ENCODE measurements at places on chromosomes 2 and 18.

GRCh38 chr2:64763126-64763525 is 109.4 kb upstream of the SERTAD2 start:
- DNase-seq = no peak

DNA sequence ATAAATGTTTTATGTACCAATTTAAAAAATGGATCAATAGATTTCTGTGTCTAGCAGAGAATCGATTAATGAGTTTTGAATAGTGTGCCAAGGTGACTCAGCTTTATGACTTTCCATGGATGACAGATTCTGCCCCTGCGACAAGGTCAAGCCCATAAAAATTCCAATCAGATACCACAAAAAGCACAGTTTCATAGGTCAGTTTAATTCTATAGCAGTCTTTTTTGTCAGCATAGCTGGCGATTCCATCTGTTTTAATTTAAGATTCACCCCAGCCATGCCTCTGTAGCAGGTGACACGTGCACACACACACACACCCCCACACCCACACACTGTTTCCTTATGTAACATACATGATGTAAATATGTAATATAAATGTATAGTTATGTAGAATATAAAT is 28.9 kb downstream of the RAB31 start:
- DNase-seq = no peak

DNA sequence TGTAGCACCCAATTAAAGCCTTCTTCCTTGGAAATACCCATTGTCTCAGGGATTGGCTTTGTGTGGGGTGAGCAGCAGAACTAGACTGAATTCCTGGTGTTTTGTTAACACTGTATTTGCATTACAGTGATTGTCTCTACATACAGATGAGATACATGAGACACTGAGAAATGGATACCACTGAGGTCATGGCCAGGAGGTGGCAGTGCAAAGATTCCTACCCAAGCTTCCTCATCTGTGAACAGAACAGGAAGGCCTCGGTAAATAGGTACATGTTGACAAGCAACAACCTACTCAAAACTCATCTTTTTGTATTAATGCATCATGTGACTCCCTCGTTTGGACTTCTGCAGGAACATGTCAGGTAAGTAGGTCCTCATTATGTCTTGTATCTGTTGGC is 445.8 kb upstream of the RGPD4 start:
- DNase-seq = no peak

- DNase-seq = no peak
Observed at GRCh38 chr18:76339246-76339620, 155.8 kb downstream of the ZNF516 start.

- DNase-seq = no peak
Observed at GRCh38 chr2:237062585-237062984, 23.1 kb upstream of the COPS8 start.

DNA sequence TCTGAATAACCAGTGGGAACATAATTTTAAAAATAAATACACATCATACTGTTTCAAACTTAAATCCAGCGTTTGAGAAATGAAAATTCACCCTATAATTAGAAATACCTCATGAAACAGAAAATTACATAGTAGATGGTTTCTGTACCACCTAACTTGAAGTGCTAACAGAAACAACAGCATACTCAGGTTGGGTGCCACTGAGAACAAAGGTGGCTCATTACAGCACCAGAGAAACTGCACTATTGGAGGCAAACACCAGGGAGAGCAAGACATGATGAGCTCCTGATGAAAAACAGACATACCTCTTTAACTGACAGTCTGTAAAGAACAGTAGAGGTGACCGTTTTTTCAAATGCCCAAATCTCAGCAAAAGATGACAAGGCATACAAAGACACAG is 12.6 kb downstream of the SULT1C4 start:
- DNase-seq = no peak

- DNase-seq = no peak
Observed at GRCh38 chr2:220065581-220065980, 438.2 kb downstream of the SLC4A3 start.

- DNase-seq = no peak
Observed at GRCh38 chr2:206282746-206283145, 8.3 kb downstream of the ZDBF2 start.

DNA sequence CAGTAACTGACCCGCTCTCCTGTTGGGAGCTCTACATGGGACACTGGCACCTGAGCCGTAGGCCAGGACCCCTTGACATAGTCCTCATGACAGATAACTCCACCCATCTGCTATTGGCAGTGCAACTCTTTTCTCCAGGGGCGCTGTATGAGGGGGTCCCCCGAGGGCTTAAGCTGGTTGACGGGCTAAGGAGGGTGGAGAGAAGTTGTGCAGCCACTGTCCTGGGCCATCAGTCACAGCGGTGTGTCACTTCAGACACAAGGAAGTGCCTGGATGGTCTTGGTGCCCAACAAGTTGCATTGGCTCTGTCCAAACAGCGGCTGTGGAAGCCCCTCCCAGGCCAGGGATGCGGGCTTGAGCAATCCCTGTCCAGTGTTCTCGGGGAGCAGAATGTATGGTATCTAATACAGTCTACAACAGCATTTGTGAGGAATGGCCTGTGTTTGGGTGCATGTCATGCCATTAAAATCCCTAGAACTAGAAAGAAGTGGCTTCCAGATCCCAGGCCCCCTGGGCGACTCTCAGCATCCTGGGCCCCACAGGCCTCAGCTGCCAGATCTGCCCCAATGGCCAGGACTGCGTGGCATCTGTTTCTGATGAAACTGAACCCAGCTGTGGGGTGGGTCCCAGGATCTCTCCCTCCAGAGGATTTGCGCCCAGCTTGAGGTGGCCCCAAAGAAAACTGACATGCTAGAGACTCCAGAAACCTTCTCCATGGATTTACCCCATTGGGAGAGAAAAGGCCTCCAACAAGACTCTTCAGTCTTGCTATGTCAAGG is 23.3 kb downstream of the TTC32 start:
- no peak for DNase-seq

DNA sequence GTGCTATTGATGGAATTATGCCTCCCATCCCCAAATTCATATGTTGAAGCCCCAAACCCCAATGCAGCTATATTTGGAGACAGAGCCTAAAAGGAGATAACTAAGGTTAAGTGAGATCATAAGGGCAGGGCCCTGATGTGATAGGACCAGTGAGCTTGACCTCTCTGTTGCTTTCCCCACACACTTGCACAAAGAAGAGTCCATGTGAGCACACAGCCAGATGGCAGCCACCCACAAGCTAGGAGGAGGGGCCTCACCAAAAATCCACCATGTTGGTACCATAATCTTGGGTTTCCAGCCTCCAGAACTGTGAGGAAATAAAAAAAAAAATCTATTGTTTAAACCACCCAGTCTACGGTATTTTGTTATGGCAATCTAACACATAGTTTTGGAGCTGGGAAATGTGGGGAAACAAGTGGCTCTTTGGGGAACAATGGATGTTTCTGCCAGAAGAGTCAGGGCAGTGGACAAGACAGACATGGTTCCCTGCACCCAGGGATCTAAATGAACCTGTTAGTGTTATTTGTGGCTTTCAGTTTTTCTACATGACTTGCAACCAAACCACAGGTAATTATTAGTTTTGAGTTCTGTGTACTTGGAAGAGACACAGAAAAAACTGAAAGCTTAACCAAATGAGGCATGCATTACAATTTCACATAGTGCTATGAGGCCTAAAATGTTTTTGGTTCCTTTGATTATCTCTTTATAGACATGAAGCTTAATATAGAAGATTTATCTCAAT is 259.1 kb downstream of the LTBP1 start:
- no peak for DNase-seq

DNA sequence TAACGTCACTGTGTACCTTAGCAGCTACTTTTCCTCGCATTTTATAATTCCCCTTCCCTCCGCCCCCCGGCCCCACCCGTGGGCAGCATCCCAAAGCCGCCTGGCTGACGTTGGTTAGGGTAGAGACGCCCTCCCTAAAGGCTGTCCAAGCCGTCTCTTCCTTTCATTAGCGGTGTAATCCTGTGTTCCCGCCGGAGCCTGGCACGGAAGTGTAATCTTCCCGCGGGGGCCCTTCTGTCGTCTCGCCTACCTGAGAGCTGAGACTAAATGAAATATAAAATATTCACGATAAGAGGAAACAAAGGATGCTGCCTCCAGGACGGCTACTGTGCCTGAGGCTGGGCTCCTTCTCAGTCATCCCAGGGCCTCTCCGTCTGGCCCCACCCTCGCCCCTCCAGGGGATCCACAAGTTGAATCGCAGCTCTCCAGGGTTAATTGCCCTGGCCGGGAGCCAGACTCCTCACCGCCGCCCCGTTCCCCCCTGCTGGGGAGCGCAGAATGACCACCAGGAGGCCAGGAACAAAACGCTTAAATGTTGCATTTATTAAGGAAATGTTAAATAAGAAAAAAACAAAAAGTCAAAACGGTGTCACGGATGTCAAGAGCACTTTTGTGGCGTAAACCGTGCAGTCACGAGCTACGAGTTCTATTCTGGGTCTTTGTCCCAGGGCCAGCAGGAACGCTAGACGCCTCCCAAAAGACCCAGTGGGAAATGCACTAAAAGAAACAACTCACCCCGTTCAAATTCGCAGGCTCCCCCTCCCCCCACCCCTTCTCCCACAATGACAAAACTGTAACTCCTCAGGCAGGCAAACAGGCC is 1.5 kb downstream of the RPRM start:
- peak; percentile 40 for DNase-seq

DNA sequence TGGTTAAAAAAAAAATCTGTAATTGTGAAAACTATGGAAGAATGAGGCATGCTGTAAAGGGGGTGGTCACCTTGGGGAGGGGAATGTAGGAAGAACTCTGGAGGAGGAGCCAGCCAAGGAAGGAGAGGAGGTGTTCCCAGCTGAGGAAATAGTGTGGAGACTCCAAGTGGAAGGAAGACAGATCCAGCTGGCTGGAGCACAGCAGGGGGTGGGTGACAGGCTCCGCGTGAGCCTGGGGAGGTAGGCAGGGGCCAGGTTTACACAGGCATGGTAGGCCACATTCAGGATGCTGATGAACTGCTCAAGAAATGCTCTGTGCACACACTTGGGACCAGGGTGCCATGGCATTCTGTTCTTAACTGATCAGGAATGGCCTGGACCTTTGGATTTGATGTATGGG is 16.8 kb downstream of the AFF3 start:
- DNase-seq = no peak

- no peak for DNase-seq
Observed at GRCh38 chr2:95702471-95702870, 110.7 kb downstream of the TRIM43 start.

DNA sequence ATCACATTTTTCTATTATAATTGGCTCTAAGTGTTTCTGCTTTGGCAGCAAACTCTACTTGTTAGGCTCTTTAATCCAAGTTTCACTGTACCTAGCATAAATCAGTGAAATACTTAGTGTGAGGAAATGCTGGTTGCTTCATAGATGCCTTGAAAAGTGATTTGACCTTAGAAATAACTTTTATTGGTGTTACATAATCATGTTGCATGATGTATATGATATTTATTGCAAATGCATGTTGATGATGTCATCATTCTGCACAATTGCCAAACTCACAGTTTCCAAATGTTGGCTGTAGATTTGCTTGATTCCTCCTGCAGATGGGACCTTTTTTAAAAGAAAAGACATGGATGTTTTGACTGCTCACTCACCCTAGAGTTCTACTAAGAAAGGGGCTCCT is 137.6 kb upstream of the BCL2L11 start:
- DNase-seq = no peak

- no peak for DNase-seq
Observed at GRCh38 chr2:118431165-118431517, 342.9 kb downstream of the INSIG2 start.

DNA sequence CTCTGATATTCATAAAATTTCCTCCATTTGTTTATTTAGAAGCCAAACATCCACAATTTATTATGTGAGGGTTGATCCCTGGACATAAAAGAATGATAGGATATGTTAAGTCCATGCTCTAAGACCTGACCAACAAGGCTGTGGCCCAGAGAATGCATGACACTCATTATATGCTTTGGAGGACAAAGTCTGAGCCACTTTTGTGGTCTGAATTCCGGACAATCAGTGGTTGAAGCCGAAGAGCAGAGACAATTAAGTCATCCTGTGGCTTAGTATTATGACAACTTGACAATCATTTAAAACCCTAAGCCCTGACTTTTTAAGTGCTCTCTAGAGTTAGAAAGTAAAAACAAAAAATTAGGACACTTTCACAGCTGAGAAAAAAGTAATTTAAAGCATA is 483.3 kb downstream of the PLCL1 start:
- DNase-seq = no peak

- no peak for DNase-seq
Observed at GRCh38 chr2:46825231-46825938, 90.2 kb downstream of the MCFD2 start.

Measured in NCI-H1417 treated with DMSO at 0.1 percent for 48 hours (cell line).